ENCODE measurements at places on chromosomes 3 and 15. TPM values are rescaled to one million over a fixed set of nuclear protein-coding genes. Genes with fewer than 3 reads are reported as not detected.

The SERINC4 gene
- not detected for total RNA-seq

The CHST13 gene
- 1.5 TPM for total RNA-seq

The RASGRF1 gene
- total RNA-seq: 1.7 TPM

The TRIM42 gene
- not detected for total RNA-seq

The CDHR4 gene
- not detected for total RNA-seq

The BCHE gene
- 0.51 TPM for total RNA-seq

The CCNB2 gene
- total RNA-seq: 0.38 TPM

The GOLGA6A gene
- total RNA-seq: not detected

The KLHL40 gene
- total RNA-seq: not detected

The LYSMD4 gene
- total RNA-seq: 7.0 TPM

The ANKUB1 gene
- total RNA-seq: not detected

The GP9 gene
- total RNA-seq: not detected

The MESP1 gene
- 6.0 TPM for total RNA-seq

The LYZL4 gene
- not detected for total RNA-seq

The SFMBT1 gene
- total RNA-seq: 11.5 TPM

The HIGD2B gene
- not detected for total RNA-seq

The NCEH1 gene
- total RNA-seq: 6.4 TPM

The TMEM40 gene
- not detected for total RNA-seq

The VGLL3 gene
- 36.0 TPM for total RNA-seq

The CPN2 gene
- total RNA-seq: 0.44 TPM

The SLC9A9 gene
- 18.7 TPM for total RNA-seq

The FGD5 gene
- 33.0 TPM for total RNA-seq

The TMEM207 gene
- total RNA-seq: not detected

The SCN11A gene
- 0.44 TPM for total RNA-seq

The PLCH1 gene
- not detected for total RNA-seq

The SHF gene
- total RNA-seq: 2.4 TPM

The OR5K2 gene
- total RNA-seq: not detected

The UROC1 gene
- total RNA-seq: not detected

The ISLR gene
- 52.0 TPM for total RNA-seq

The AKAP13 gene
- 265 TPM for total RNA-seq

The FAM174B gene
- total RNA-seq: 5.9 TPM

The PCOLCE2 gene
- 393 TPM for total RNA-seq

The ADGRG7 gene
- total RNA-seq: not detected

The SLITRK3 gene
- total RNA-seq: not detected

The TIMMDC1 gene
- total RNA-seq: 76.1 TPM

The LDHAL6B gene
- not detected for total RNA-seq

The SLC6A11 gene
- total RNA-seq: not detected

The GPD1L gene
- 81.0 TPM for total RNA-seq

The RHOV gene
- total RNA-seq: not detected

The APH1B gene
- 25.3 TPM for total RNA-seq

The CCR9 gene
- not detected for total RNA-seq

The SLC9C1 gene
- not detected for total RNA-seq

The FAM227B gene
- total RNA-seq: 3.2 TPM

The VILL gene
- total RNA-seq: 3.4 TPM

The SLC4A7 gene
- 39.6 TPM for total RNA-seq

The PARP16 gene
- total RNA-seq: 13.4 TPM

The CTNNB1 gene
- 234 TPM for total RNA-seq

The IRAK2 gene
- total RNA-seq: 13.0 TPM

The PHLDB2 gene
- total RNA-seq: 53.2 TPM

The CFAP161 gene
- total RNA-seq: not detected

The PLCB2 gene
- total RNA-seq: 13.8 TPM

The CNTN4 gene
- 4.3 TPM for total RNA-seq

The TMEM62 gene
- total RNA-seq: 35.2 TPM

The STARD9 gene
- 41.6 TPM for total RNA-seq

The MOBP gene
- not detected for total RNA-seq

The CD200R1 gene
- 5.6 TPM for total RNA-seq

Measured in subcutaneous adipose tissue (tissue), 4 donors.